IMR-90 (cell line): ENCODE measurements at places on chromosomes 4 and X. TPM values are rescaled to one million over a fixed set of nuclear protein-coding genes. Genes with fewer than 3 reads are reported as not detected.

UXT gene
- 128 and 164 TPM in 2 replicates for total RNA-seq

PNCK gene
- 0.18 TPM in 1 of 2 replicates, not detected in the other for total RNA-seq

- DNase-seq, result no peak
Measured at GRCh38 chr4:79920163-79920853, 152.7 kb downstream of the ANTXR2 start.

DNA sequence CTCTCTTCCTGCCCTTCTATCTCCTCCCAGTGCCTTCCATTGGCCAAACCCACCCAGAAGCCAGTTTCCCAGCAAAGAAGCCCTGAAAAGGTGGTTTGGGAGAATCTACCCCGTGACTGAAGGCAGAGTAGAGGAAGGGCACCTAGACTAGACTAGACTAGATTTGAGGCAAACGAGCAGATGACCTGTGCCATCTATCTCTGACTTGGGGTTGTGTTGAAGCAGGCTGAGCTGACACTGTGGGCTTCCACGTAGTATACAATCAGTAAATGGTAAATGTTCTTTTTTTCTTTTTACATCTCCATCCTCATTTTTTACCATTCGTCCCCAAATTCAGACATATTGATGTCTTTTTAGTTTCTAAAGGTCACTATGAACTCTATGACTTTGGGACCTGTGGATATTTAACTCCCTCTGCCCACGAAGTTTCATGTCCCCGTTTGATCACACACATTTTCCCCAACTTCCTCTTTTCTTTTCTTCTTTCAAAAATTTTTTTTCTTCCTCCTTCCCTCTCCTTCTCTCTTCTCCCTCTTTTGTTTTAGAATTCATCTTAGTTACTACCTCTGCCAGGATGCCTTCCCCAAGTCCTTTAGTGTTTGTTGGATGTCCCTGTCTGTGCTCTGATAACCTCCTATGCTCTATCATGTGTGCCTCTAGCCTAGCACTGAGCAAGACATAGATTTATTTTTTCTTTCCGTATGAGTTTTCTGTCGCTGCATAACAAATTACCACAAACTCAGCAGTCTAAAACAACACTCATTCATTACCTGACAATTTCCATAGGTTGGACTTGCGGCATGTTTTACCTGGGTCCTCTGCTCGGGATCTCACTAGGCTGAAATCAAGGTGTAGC, 6.2 kb upstream of the AFF1 start:
- no peak for DNase-seq

DNA sequence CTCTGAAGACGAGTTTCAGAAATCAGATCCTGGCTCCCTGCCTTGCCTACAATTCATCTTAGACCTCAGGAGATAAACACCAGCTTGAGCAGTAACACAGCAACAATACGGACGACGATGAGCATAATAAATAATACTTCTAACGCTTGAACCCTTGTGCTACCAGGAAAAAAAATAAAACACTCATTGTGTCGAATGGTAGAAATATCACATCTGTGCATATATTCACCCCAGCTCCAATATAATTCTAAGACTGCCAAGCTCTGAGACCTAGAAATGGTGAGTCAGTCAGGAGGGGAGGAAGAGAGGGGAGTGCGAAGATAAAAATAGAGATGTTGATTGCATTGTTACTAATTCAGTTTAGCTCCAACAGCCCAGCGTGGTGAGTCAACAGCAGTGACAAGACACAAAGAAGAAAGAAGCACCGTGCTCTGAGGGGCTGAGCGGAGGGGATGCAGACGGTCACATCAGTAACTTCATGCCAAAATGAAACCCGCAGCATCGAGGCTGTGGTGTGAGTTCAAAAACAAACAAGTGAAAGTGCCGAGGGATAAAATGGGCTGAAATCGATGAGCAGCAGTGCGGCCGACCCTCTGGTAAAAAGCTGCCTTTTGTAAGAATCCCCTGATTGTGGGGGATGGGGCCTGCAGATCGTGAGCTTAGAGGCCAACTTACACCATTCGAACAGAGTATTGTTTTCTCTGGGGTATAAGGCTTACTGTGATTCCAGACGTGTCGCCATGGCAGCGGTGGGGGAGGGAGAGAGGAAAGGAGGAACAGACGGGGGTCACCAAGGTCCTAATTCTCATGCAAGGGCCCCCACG, 150.4 kb downstream of the MGST2 start:
- DNase-seq, result peak; percentile 90

UGT2B11 gene
- not detected in 2 replicates for total RNA-seq

ANK2 gene
- 5.3 and 6.6 TPM in 2 replicates for total RNA-seq

DNA sequence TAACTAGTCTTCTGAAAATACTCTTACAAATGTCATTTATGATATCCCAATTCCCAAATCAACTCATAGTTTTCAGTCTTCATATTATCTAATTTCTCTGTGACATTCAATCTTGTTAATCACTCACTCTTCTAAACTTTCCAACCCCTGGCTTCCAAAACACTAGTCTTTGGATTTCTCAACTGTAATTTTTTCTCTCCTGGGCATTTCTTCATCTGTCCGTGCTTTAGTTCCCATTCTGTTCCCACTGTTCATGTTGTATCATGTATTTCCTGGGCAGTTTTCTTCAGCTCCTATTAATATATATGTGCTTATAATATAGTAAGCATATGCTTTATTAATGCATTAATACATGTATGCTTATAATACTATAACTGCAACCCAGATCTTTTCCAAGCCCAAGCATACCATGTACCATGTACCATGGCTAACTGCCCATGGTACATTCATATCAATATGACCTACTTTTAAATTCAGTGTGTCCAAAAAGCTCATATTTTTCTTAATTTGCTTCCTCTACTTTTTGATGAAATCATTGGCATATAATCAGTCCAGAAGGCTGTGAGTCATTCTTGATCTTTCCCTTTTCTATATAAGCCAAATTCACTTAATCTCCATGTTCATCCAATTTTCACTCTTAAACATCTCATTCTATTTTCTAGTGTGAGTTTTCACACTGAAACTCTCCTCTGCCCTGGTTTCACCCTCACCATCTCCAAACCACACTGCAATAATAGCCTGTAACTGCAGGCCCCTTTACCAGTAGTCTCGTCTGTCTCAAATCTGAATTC, 21.3 kb upstream of the GK2 start:
- DNase-seq, result no peak

GRCh38 chr4:177047070-177047850, 254.5 kb upstream of the VEGFC start:
- DNase-seq, result peak; percentile 81

GRCh38 chr4:3419836-3420605, 21.7 kb upstream of the HGFAC start:
- DNase-seq, result no peak

ARR3 gene
- not detected in 2 replicates for total RNA-seq

- no peak for DNase-seq
Measured at GRCh38 chr4:152014280-152014679, 253.5 kb upstream of the GATB start.

SLITRK4 gene
- total RNA-seq, result not detected in 2 replicates

DNA sequence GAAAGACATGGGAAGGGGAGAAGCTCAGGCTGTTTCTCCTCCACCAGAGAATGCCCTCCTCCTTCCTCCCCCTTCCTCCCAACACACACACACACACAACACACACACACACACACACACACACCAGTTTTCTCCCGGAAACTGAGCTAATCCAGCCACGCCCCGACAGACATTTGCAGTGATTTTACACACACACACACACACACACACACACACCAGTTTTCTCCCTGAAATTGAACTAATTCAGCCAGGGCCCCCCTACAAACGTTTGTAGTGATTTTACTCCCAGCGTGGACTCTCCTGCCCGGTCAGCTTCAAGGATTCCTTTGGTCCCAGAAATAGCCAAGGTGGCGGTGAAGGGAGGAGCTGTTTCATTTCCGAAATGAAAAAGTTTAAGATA, 32.9 kb upstream of the STX18 start:
- DNase-seq, result peak; percentile 72

DNA sequence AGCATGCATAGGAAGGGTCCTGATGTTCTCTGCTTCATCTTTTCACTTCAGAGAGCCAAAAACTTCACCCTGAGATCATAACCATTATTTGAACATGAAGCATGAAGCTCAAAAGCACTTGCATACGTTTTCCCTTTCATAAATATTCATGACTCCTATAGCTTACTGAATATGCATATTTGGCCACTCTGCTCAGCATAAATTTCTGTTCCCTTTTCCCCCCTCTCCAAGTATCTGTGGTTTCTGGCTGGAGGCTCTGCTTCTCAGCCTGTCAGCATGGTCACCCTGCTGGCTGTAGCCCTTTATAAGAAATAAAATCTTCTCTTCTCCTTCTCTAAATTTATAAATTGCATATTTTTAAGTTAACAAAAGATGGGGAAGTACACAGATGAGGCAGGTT, 384.7 kb upstream of the AGA start:
- no peak for DNase-seq

DNA sequence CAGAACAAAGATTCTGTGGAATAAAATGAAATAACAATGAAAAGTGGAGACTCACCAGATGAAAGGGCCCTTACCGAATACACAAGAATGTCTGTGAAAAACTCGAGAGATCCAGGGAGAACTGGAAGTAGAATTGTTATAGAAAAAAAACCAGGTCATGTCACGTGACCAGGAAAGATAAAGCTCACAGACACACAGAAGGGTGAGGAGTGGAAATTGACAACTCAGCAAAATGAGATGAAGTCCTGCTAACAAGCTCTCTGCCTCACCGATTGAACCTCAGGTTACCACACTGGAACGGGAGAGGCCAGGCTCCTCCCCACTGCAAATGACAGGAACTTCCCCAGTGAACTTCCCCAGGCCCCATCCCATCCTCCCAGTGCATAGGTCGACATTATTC, 1618.0 kb upstream of the PCDH10 start:
- no peak for DNase-seq

DNA sequence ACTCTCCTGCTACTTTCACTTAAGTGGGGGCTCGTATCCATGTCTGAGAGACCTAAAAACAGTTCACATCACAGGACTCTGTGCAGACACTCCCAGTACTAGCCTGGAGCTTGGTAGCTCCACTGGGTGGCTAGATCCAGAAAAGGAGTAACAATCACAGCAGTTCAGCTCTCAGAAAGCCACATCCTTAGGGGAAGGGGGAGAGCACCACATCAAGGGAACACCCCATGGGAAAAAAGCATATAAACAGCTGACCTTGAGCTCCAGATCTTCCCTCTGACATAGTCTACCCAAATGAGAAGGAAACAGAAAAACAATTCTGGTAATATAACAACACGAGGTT, 175.8 kb downstream of the FAM13A start:
- no peak for DNase-seq

GRCh38 chr4:69239557-69240168, 25.1 kb upstream of the UGT2B11 start:
- no peak for DNase-seq

- peak; percentile 33 for DNase-seq
Measured at GRCh38 chrX:71859637-71860036, 51.0 kb upstream of the NHSL2 start.

DNA sequence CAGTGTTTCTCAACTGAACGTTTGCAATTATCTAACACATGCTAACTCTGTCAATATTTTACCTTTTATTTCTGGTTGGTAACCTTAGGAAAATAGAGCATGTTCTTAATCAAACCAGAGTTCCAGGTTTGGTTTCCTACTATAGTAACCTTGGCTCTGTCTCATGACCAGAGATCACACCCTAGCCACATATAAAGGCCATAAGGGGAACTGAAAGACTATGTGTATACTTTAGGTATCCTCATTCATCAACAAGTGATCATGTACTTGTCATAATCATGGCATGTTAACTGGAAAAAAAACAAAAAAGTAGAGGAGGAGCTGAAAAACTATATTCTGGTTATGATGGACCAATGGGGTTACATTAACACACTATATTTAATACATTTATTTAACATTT, 302.4 kb downstream of the TEX13A start:
- no peak for DNase-seq

GRCh38 chrX:107076158-107076557, 42.5 kb downstream of the RBM41 start:
- no peak for DNase-seq

DNA sequence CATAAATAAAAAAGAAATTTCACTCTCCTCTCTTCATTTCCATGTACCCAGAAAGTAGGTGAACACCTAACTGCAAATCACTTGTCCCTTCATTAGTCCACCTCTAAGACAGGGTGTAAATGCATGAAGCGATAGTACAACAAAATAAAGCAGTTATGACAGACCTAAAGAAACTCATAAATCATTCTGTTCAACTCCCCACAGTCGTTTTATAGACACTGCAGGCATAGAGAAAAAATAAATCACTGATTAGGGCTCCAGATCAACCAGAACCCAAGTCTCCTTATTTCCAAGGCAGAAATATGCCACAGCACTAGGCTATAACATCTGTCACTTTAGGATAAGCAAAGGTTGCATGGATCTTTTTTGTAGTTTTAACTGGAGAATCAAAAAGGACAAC, 3.0 kb downstream of the RASGEF1B start:
- DNase-seq, result no peak

DNA sequence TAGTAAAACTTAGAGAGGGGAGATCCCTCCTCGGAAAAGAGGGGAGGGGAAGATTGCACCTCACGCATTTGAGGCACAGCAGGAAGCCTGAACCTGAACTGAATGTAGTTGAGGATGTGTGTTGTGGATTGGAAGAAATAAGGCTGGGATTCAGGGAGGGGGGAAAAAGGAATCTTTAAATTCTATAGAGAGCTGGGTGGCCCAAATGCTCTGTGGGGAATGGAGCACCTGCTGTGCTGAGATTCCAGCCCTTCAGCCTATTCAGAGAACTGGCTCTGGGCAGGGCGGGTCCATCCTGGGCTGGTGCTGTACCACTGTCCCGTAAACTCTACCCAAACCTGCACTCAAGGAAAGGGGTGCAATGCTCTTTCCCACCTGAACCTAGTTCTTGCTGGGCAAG, 4.1 kb downstream of the FOXO4 start:
- DNase-seq, result no peak

DNA sequence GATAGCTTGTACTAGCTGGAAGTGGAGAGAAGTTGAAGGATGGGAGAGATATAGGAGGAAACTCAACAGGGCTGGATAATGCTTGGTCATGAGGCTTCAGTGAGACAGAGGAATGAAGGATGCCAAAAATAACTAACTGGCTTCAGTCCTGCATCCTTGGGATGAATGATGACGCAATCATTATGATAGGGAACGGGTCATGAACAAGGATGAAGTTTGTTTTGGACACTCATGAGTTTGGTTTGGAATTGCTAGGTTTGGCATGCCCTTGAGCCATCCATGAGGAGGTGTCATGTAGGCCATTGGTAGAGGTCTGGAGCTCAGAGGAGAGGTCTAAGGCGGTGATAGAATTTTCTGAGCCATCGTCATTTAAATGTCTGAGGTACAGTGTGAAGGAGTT, 160.0 kb upstream of the NHS start:
- DNase-seq, result no peak

GRCh38 chrX:46653482-46653881, 79.9 kb downstream of the CHST7 start:
- peak; percentile 4 for DNase-seq

DNA sequence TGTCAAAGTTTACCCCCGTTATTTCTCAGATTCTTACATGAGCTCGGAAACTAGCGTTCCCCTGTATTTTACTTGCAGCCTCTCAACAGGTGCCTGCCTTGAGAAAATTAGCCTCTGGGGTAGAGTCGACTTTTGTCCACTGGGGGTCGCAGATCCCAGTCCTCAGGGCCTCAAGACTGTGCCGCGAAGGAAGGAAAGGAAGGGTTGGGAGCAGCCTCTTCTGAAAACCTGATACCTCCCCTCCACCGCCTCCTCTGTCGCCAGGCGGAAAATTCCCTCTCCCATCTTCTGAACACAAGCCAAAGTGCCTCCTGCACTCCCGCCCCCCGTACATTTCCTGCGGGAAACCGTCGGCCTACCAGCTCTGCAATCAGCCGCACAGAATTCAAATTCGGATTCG, 44.4 kb upstream of the TMSB15B start:
- DNase-seq, result peak; percentile 68

GRCh38 chrX:22803353-22803752, 196.4 kb upstream of the DDX53 start:
- no peak for DNase-seq
